Aorta (tissue), 5 donors: ENCODE measurements at places on chromosomes 11 and 22. TPM values are rescaled to one million over a fixed set of nuclear protein-coding genes. Genes with fewer than 3 reads are reported as not detected.

GRCh38 chr22:48099251-48099650 lies 1336.8 kb downstream of the TBC1D22A start:
- no peak overlapping the region for H3K4me3 ChIP-seq
- no peaks in the 10 kb centered on the region for H3K27me3 ChIP-seq
- no peaks in the 10 kb centered on the region for H3K36me3 ChIP-seq
- no peak overlapping the region for H3K27ac ChIP-seq
- no peaks in the 10 kb centered on the region for H3K4me1 ChIP-seq

The FAM181B gene
- 1.7 TPM for total RNA-seq

The TEX12 gene
- total RNA-seq = 0.97 TPM

DNA sequence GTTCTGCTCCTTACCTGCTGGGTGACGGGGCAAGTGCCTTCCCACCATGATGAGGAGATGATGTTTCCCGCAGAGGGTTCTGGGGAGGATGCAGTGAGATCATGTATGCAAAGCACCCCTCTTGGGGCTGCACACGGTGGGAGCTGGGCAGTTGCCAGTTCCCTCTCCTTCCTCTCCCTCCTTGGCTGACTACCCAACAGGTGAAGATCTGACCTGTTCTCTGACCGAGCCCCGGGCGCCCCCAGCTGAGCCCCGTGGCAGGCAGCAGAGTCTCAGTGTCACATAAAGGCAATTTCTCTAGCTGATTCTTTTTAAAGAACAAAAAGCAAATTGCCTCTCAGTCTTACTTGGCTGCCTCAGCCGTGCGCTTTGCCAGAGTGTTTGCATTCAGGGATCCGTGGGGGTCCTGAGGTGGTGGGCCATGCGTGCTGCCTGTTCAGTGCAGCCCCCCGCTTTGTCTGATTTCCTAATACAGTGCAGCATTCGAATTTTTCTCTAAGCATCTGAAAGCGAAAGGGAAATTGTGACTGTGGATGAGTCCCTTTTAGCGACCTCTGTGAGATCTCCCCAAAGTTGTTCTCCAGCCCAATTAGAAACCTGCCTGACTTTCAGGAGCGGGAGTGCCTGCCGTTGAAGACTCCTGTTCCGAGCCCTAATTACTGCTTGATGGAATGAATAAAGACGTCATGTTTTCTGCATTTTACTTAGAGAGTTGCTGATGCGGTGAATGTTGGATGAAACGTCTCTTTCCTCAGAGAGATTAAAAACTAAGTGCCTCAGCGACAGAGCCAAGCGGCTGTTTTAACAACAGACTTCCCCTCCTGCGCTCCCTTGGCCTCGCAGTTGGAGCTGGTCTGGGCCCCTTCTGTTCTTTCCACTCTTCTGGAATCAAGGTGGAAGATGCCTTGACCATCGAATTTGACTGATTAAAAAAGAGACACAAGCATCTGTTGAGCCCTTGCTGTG lies 86.0 kb downstream of the GRIK4 start:
- no peak overlapping the region for H3K27ac ChIP-seq
- H3K36me3 ChIP-seq = no peaks in the 10 kb centered on the region
- H3K27me3 ChIP-seq = no peaks in the 10 kb centered on the region
- no peak overlapping the region for H3K4me3 ChIP-seq
- DNase-seq = no peak
- H3K4me1 ChIP-seq = no peaks in the 10 kb centered on the region

DNA sequence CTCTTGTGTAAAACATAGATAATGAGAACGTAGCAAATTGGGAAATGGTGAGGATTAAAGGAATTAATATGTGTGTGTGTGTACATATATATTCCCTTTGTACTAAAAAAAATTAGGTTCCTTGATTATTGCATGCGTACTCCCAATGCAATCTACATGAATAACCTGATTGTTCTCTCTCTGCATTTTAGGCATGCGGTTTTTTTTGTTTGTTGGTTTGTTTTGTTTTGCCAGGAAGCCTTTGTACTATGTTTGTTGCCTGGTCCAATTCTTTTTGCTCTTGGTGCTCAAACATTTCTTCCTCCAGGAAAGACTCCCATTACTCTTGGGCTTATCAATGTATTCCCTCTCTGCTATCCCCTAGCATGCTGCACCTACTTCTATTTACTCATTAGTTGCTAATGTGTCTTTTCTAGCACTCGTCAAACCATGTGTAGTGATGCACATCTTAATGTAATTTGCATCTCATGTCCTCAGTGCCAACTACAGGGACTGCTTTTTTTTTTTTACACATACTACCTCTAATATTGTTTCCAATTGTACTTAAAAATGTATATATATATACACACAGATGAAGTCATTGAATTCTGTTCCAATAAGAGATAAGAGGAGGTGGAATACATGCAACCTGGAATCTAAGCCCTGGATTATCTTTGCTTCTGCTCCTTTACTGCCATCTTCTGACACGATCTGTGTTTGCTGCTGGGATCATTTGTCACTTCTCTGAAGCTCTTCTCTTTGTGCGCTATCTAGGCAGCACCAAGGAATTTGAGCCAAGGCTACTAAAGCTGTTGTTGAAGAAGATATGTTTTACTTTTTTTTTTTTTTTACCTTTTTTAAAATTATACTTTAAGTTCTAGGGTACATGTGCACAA lies 197.2 kb upstream of the ANO3 start:
- H3K27ac ChIP-seq = no peak overlapping the region
- no peaks in the 10 kb centered on the region for H3K27me3 ChIP-seq
- no peak overlapping the region for H3K4me3 ChIP-seq
- no peak for DNase-seq

The OR51E2 gene
- total RNA-seq = 0.51 TPM

- H3K4me3 ChIP-seq = no peak overlapping the region
- H3K27ac ChIP-seq = peak overlapping the region; percentile 2
- no peaks in the 10 kb centered on the region for H3K36me3 ChIP-seq
- H3K4me1 ChIP-seq = peaks cover 3% of the 10 kb centered on the region
- DNase-seq = no peak
Observed at GRCh38 chr22:27880778-27881394, 38.2 kb downstream of the PITPNB start.

DNA sequence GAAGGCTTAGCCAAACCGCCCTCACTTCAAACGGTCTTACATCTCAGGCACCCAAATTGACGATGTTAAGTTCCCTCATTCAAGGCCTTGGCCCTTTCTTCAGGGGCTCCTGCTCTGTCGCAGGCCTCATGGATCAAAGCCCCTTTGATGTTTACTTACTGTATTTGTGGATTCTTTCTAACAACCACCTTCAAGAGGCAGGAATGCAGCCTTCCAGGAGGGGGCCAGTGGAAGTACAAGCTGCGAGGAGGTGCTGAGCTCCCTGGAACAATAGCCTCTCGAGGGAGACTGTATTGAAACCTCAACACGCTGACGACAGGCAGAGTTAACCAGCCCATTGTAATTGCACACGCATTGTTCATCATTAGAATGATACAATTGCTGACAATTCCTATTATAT lies 209.1 kb downstream of the ST3GAL4 start:
- no peaks in the 10 kb centered on the region for H3K27me3 ChIP-seq
- no peak overlapping the region for H3K27ac ChIP-seq
- no peak for DNase-seq
- H3K4me3 ChIP-seq = no peak overlapping the region

DNA sequence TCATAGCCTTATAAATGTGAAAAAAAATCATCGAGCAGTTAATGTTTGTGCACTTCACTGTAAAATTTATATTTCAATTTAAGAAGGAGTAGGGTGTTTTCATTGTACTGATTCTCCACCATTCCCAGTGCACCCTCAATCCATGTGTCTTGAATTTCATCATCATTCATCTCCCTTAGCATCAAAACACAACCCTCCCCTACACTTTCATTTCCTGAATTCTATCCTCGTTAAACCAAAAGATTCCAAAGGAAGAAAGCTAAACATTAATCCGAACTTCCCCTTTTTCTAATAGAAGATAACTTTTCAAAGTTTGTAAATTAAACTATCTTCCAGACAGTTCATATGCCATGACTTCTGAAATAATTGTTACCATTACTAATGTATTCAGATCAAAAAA lies 34.1 kb upstream of the OR8B8 start:
- H3K27me3 ChIP-seq = no peaks in the 10 kb centered on the region
- H3K4me3 ChIP-seq = no peak overlapping the region
- no peak overlapping the region for H3K27ac ChIP-seq
- no peaks in the 10 kb centered on the region for H3K4me1 ChIP-seq
- no peaks in the 10 kb centered on the region for H3K36me3 ChIP-seq
- no peak for DNase-seq
